ENCODE measurements at places on chromosomes 7 and 10. TPM values are rescaled to one million over a fixed set of nuclear protein-coding genes. Genes with fewer than 3 reads are reported as not detected.

Gene FAS
- 121 TPM for total RNA-seq

GRCh38 chr10:29130190-29130673, 158.6 kb upstream of the LYZL1 start:
- no peak for ATAC-seq

DNA sequence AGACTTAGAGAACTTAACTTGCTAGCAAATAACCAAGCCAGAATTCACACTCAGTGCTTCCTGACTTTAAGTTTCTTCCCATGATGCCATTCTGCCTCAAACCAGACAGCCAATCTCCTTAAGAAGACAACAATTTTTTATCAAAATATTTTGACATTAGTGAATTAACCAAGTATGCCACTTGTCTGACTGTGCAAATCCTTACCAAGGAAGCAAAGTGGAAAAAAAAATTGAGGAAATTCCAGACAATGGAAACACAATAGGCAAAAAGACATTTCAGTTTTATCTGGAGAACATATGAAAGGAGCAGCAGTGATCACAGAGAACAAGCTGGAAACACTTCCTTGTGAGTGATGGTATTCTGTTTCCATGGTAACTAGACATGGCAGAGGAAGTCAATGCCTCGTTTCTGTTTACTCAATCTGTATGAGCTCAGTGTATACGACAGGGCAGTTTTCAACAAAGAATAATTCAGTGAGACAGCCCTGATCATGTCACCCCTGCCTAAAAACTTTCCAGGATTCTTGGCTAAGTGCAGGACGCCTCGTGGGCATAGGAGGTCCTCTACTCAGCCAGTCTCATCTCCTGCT, 114.2 kb downstream of the DYNC1I1 start:
- ATAC-seq, result no peak

DNA sequence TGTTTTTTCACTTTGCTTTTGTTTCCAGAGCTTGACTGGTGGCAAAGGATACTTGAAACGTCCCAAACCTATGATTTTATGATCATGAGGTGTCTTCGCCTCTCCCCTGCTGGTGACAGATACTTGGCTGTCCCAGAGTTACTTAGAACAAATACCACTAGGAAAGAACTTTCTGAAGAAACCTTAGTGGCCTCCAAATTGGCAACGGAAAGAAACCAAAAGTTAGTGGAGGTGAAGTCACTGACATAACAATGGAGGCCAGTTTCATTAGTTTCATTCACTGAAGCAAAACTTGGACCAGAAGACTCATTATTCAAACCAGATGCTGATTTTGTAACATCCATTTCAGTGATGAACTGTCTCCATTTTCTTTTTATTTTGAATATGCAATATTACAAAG, 68.6 kb downstream of the JAZF1 start:
- ATAC-seq, result no peak

Gene CBX3
- 179 TPM for total RNA-seq

- ATAC-seq, result no peak
Observed at GRCh38 chr7:29102558-29103151, 43.7 kb downstream of the CPVL start.

DNA sequence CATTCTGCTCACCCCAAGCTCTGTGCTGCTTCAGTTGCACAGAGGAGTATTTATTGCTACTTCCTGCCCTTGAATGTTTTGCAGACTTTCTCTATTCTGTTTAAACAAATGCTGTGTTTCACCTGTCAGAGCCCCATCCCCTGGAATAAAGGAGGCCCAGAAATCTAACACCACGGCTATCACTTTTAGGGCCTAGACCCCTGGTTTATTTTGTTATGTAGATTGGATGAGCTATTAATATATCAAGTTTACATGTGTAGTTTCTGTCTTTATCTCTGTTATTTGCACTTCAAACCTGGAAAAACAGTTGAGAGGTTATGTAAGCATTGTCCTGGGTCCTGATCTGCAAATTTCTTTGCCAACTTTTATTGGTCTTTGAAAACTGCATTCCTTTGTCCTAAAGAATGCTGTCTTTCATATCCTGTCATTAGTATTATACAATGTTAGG, 630.1 kb downstream of the PARD3 start:
- ATAC-seq, result no peak

- ATAC-seq, result no peak
Observed at GRCh38 chr7:27103489-27104226, 1.2 kb upstream of the HOXA2 start.

DNA sequence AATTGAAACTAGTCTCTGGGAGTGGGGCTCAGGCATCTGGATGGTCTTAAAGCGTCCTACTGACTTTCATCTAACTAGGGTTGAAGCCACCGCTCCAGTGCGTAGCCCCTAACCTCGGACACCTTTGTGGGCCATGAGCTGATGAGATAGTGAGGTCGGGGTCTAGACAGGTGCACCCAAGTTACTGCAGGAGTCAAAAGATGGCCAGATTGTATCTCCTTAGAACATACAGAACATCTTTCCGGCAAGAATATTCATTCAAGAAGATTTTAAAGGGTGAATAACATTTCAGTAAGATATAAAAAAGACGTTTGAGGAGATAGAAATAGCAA, 20.6 kb downstream of the RBM17 start:
- no peak for ATAC-seq
